Jurkat, Clone E6-1 (cell line): ENCODE measurements at places on chromosomes 1 and 21.
A peak's percentile ranks its signal among the peaks of the same experiment; 100 is the strongest.

DNA sequence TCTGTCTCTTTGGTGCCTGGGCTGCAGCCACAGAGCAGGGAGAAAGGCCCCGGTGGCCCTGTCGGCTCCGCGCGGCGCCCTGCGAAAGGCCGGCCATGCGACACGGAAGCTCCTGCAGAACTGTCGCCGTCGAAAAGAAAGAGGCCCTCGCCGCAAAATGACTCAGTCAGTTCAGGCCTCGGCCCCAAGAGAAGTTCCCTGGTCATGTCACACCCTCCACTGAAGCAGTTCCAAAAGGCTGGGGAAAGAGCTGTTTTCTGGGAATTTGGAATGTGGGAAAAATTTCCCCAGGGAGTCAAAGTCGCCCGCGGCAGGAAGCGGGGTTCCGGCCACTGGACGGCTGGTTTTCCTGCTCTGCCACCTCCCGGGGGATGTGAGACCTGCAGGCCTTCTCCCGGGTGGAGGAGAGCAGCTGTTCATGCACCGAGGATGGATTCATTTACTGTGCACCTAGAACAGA lies 115.8 kb upstream of the ZNF678 start:
- no peak for DNase-seq

- no peak for DNase-seq
Measured at GRCh38 chr1:185674201-185674600, 60.0 kb upstream of the HMCN1 start.

GRCh38 chr1:36223381-36223995 lies 755 bp upstream of the THRAP3 start:
- peak; percentile 60 for DNase-seq

GRCh38 chr1:6180707-6181311 lies 688 bp upstream of the CHD5 start:
- no peak for DNase-seq

- no peak for DNase-seq
Measured at GRCh38 chr1:41592451-41593125, 108.1 kb upstream of the EDN2 start.

DNA sequence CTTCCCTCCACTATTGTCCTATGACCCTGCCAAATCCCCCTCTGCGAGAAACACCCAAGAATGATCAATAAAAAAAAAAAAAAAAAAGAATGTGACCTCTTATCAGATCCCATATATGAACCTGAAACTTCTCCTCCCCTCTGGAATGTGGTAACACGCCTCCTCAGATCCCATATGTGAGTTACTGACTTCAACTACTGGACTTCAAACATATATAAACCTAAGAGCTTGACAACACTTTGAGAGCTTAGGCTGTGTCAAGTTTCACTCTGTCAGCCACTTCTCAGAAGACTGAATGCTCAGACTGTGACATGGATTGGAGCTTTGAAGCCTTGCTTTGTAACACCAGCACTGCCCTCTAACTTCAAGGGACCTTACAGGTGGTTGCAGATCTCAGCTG lies 148.4 kb downstream of the COP1 start:
- DNase-seq: no peak
